ENCODE measurements at places on chromosomes 5 and 9.
A peak's percentile ranks its signal among the peaks of the same experiment; 100 is the strongest.

DNA sequence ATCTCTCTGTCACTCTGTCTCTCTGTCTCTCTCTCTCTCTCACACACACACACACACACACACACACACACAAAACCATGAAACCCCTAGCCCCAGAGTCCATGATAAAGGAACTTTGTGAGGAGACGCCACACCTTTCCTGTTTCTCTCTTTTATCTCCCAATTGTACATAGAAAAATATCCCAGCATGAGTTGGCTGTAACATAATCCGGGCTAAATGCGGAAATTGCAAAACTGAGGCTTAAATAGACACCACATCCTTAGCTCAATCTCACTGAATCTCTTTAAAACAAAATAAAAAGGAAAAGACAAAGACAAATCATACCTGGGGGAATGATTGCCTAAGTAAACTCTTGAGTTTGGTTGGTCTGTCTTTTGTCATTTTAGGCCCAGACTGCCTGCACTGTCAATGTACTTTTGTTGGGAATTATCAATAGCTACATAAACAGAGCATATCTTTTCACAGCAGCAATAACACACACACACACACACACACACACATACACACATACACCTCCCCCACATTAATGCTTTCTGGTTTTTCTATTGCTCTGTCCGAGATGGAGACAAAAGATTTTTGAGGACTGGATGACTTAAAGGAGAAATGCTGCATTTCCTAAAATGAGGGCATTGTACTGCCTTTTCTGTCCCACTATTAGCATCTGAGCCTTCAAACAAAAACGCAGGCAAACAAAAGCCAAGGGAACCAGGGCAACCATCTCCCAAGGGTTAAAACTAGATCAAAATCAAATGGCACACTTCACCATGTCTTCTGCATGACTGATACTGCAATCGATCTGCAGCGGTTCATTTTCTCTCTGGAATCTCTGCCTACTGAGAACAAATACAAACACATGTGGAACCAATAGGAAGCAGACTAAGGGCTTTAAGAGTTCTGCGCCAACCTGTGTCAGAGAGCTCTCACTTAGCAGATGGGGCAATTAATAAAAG is 321.5 kb downstream of the NFIB start:
- DNase-seq, result peak; percentile 10

DNA sequence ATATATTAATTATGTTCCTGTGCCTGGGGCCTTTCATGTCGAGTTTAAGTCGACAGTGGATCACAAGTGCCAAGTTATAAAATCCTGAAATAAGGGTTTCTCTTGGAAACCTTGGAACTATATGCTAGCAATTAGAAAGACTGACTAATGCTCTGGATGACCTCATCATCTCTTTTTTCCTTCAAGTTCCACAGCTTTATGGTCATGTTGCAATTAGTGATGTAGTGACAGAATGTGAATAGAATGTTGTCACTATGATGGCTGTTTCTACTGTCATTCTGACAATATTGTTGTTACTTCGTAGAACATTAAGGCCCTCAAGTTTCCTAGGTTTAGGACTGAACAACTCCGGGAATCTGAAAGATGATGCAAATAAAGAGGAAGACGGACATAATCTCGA is 368.0 kb upstream of the SEMA6A start:
- no peak for DNase-seq

GRCh38 chr5:856531-857425 is 6.0 kb upstream of the ZDHHC11 start:
- no peak for DNase-seq

- no peak for DNase-seq
Measured at GRCh38 chr5:130166839-130167490, 262.7 kb downstream of the CHSY3 start.

- DNase-seq, result no peak
Measured at GRCh38 chr5:68381909-68382308, 166.4 kb downstream of the PIK3R1 start.

DNA sequence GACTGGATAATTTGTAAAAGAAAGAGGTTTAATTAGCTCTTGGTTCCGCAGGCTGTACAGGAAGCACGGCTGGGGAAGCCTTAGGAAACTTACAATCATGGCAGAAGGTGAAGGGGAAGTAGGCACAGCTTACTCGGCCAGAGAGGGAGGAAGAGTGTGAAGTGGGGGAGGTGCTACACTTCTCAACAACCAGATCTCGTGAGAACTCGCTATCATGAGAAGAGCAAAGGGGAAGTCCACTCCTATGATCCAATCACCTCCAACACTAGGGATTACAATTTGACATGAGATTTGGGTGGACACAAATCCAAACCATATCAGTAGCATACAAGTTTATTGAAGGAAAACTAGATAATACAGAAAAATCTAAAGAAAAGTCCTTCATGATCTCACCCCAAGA is 39.9 kb downstream of the NEURL1B start:
- DNase-seq, result no peak

GRCh38 chr5:73030531-73030930 is 74.7 kb downstream of the FCHO2 start:
- DNase-seq, result no peak

DNA sequence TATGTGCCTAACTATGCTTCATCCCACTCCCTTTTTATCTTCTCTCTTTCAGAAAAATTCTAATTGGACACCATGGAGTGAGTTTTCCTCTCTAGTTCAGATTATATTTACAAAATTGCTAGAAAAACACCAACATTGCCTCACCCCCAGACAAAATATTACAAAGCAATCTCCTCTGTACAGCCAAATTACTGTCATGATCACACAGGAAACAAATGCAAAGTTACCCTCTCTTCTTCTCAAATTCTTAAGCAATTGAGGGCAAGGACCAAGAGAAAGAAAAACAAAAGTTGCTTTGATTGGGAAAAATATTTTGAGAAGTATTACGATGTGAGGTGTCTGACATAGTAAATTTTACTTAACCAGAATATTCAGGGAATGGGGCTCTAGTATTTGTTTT is 30.8 kb upstream of the ABCA1 start:
- no peak for DNase-seq

GRCh38 chr9:71861618-71862017 is 49.4 kb downstream of the ABHD17B start:
- DNase-seq, result no peak

DNA sequence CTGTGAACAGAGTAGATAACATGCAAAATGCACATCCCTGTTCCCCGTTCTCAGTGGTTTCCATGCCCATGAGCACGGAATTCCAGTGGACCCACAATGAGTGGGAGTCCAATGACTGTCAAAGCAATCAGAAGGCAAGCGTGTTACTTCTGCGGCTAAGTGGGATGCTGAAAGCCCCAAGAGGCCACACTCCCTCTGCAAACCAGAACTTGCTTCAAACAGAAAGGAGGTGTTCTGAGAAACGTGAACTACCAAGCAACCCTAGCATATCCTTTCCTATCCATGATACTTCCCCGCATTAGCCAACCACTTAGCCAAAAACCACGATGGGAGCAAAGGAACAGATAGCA is 21.7 kb upstream of the MVB12B start:
- DNase-seq, result no peak

DNA sequence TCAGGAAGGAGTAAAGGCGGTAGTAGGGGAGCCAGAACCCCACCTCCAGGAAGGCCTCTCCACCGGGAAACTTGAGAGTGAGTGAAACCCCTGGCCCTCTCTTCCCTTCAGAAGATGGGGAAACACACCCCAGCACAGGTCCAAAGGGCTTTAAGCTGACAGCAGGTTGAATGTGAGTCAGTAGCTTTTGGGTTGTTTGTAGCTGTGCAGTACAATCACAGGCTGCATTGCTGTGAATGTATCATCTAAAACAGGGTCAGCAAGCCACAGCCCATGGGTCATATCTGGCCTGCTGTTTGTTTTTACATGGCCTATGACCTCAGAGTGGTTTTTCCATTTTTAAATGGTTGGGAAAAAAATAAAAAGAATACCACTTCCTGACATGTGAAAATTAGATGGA is 10.0 kb downstream of the OTULINL start:
- DNase-seq, result no peak

GRCh38 chr5:64110222-64110621 is 55.4 kb upstream of the RNF180 start:
- DNase-seq, result no peak

DNA sequence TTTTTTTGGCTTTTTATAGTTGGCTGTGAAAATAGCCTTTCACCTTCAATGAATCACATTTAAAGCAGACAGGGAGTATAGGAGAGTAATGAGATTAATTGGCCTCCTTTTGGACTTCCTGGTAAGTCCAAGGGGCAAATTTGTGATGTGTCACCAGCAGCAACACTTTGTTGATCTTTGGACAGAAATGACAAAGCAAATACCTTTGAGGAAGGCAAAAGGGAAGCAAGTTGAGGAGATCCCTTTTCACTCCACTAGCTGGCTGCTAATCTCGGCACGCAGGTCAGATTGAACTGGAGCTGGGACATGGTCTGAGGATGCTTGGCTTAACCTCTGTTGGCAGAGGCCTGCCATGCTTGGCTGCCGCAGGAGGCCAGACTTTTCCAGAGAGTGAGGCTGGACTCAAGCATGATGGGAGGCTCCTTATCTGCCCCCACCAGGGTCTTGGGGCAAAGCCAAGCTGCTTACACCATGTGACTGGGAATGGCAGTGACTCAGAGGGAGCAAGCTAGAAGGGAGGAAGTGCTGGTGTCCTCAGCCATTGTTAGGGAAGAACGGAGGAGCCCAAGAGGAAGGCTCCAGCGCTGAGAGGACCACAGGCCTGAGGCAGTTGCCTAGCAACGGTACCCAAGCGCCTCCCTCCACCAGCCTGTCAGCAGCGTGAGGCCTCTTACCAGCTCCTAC is 174.5 kb upstream of the MAP1B start:
- DNase-seq, result peak; percentile 64

DNA sequence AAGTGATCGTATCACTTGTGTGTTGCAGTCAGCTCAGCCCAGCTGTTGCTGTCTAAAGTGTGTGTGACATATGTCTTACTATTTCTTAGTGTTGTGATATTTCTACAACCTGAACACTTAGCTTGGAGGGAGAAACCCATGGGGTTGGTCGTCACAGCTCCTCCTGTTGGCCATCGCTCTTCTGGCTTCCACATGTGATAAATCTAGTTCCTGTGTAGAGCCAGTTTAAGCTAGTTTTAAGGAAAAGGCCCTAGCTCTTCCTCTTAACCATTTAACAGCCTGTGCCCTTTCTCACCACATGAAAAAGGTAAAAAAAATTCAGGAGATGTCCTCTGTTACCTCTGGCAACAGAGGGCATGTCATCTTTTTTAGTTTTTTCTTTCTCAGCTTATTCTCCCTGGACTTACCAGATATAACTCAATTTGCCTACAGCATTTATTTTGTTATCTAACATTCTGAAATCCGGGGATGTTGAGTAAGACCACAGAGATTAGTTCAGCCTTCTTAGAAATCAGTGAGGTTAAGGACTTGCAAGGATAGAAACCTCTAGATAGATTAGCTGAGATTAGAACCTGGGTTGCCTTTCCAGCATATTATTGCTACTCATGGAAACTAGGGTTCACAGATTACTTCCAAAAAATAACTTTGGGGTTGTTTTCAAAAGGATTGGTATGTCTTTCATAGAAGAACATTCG is 100.4 kb downstream of the GAPVD1 start:
- DNase-seq, result no peak

DNA sequence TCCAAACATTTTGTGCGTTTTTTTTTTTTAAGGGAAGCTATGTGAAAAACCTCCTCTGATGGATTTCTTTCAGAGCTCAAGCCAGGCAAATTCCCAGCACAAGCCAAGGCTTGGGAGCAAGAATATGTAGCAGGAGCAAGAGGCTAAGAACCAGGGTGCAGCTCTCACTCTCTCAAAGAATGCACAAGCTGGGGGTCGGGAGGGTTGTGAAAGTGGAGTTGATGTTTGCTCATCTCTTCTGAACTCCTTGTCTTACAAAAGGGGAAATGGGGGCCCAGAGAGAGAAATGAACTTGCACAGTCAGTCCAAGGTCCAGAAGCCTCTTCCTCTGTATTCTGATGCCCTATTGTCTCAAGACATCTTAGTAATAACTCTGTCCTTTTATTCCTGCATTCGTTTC is 7.7 kb upstream of the TRAF1 start:
- DNase-seq, result no peak

GRCh38 chr5:111505096-111505495 is 7.2 kb downstream of the STARD4 start:
- no peak for DNase-seq

- no peak for DNase-seq
Measured at GRCh38 chr5:153404747-153405146, 85.7 kb upstream of the GRIA1 start.

DNA sequence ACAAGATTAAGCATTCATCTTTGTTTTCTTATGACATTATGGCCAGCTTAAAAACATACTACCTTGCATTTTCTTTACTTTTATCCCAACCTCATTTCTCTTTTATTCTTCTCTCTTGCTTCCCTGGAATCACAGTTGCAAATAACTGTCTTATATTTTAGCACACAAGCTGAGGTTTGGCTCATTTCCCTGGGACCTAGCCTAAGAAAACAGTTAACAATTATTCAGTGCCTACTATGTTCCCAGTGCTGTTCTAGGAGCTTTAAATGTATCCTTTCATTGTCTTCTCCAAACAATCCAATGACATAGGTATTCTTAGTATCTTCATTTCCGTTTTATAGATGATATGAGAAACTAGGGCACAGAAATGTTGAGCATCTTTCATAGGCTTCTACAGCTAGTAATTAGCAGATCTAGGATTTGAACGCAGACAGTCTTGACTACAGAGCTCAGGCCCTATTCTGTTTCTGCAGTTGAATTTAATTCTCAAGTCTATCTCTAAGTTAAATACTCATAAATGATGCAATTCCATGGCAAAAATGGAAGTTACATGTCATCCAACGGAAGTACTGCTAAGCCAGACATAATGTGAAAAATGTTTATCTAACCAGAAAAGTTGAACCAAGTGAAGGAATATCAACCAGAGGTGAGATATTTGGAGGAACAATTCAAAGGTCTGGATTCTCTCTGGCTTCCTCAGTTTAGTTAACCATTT is 52.3 kb upstream of the MTAP start:
- no peak for DNase-seq

DNA sequence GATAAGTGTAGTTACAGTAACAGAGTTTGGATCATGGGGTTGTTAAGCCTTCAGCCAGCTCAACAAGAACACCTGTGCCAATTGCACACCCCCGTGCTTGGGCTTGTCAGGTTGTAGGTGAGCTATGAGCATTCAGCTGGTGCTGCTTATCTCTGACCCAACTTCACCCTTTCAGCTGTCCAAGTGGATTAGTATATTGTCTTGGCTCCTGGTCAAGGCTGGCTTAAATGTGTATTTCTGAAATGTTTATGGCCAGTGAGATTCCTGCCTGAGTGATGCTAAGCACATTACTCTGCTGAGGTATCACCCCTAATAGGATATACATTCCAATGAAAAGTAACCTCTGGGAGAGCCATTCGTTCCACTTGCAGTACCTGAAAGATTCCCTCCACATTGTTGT is 44.2 kb upstream of the LMNB1 start:
- no peak for DNase-seq

DNA sequence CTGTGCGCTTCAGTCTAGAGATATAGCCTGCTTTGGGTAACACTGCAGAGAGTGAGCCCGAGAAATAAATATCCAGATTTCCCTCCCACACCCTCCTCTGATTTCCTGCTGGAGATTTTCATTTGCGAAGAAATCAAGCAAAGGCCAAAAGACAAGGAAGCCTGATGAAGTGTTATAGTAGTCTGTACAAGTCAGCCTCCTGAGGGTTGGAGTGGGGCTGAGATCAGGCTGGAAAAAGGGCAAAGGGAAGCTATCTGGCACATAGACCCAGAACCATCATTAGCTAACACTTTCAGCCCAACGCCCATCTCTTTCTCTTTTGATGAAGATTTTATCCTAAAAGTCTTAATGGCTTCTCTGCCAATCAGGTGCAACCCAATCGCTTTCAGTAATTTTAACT is 154.6 kb upstream of the SLC44A1 start:
- no peak for DNase-seq

GRCh38 chr5:68318955-68319705 is 103.6 kb downstream of the PIK3R1 start:
- no peak for DNase-seq

- peak; percentile 19 for DNase-seq
Measured at GRCh38 chr5:43418561-43418960, 6.4 kb upstream of the CCL28 start.

All from NCI-H2029 treated with DMSO at 0.1 percent for 48 hours (cell line).